Omental fat pad (tissue), 4 donors: ENCODE measurements at places on chromosomes 2 and 18. TPM values are rescaled to one million over a fixed set of nuclear protein-coding genes. Genes with fewer than 3 reads are reported as not detected.

DNA sequence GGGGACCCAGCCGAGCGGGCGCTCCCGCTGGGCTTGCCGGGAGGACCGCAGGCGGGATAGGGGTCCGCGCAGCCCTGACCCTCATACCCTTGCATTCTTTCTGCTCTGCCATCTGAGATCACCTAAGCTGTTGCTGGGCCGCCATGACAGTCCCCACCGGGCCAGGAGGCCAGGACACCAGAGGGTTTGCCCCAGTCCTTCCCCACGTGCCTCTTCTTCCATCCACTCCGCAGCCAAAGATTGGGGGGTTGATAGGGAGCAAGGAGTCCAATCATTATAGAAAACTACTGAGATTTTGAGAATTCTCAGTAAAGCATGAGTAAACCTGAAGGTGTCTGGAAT, 453 bp upstream of the GRB14 start:
- no peak for DNase-seq

DNA sequence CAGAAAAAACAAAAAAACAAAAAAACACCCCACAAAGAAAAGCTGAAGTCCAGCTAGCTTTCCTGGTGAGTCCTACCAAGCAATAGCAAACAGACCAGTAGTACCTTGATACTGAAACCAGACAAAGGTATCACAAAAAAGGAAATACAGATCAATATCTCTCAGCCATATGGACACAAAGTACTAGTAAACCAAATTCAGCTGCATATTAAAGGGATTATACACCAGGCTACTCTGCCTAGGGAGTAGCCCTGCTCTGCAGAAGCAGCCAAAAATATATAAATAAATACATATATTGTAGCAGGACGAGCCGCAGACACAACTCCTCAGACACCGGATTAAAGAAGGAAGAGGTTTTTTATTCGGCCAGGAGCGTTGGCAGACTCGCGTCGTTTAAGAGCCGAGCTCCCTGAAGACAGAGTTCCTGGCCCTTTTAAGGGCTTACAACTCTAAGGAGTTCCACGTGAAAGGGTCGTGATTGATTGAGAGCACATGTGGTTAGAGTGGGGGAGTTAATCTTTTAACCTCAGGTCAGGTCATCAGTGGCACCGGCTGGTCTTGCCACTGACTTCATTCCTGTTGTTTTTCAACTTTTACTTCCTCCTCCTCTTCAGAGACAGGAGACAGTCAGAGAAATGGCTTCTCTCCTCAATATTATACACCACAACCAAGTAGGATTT, 38.4 kb upstream of the DTNB start:
- DNase-seq: no peak

MXD1 gene
- 13.0 TPM for total RNA-seq

DNA sequence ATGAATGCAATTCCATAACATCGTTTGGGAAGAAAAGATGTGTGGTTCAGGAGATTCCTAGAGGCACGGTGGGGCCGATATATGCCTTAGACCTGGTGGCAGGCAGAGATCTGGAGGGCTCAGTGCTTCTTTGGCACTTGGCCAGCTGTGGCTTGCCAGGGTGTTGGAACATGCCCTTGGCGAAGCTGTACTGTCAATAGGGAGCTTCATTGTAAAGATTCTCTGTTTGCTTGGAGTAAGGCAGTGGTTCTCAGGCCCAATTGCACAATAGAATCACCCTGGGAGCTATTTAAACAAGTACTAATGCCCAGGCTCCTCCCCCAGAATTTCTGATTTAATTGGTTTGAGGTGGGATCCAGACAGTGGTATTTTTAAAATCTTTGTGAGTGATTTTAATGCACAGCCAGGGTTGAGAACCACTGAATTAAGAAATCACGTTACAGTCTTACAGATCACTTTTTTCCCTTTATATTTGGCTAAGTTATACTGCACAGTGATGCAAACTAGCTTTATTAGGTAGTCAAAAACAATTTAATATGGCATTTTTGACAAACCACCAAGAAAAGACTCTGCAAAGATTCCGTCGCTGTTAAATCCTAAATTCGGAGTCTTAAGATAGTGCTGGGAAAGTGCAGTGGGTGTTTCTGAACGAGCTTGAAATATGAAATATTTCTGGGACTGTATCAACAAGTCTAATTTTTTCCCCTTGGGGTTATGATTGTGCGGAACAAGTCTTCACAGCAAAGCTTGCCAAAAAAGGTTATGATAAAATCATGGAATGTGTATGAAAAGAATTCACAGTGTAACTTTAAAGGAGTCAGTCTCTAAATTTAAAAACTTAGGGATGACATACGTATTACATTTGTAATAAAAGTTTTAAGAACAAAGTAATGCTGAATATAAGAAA, 78.0 kb downstream of the CRIM1 start:
- DNase-seq: no peak

DNA sequence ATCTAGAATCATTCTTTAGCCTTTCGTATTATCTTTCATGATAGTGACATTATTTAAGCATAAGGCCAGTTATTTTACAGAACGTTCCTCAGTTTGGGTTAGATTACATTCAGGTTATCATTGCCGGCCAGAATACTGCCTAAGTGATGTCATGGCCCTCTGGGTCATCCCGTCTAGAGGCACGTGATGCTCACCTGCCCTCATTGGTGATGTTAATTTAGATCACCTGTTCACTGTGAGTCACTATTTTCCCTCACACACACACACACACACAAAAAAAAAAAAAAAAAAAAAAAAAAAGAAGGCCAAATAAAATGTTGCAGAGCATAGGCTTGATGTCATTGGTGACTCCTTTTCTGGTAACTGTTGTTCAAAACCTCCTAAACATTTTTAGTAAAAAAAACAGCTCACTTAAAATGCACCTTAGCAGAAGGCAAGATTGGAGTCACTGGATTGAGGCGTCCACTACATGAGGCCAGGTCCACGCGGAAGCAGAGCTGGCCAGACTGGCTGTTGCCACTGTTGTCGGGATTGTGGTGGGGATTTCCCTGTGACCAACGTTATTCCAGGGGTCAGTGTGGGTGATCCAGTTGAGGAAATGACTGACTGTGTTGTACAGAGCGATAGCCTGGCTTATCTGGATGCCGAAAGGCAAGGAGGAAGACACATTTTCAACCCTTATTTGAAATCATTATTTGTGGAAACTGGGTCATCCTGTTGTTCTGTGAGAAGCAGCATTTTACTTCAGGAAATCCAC, 52.1 kb upstream of the CNGA3 start:
- DNase-seq: no peak
